ENCODE measurements at places on chromosomes 1 and 21.

GRCh38 chr1:16913181-16913832 lies 8.4 kb upstream of the CROCC start:
- DNase-seq = no peak

GRCh38 chr1:210769473-210769872 lies 364.5 kb downstream of the KCNH1 start:
- DNase-seq = no peak

GRCh38 chr1:1847890-1848289 lies 43.0 kb downstream of the GNB1 start:
- DNase-seq = no peak

GRCh38 chr21:26795866-26796329 lies 49.3 kb downstream of the ADAMTS1 start:
- DNase-seq = no peak

DNA sequence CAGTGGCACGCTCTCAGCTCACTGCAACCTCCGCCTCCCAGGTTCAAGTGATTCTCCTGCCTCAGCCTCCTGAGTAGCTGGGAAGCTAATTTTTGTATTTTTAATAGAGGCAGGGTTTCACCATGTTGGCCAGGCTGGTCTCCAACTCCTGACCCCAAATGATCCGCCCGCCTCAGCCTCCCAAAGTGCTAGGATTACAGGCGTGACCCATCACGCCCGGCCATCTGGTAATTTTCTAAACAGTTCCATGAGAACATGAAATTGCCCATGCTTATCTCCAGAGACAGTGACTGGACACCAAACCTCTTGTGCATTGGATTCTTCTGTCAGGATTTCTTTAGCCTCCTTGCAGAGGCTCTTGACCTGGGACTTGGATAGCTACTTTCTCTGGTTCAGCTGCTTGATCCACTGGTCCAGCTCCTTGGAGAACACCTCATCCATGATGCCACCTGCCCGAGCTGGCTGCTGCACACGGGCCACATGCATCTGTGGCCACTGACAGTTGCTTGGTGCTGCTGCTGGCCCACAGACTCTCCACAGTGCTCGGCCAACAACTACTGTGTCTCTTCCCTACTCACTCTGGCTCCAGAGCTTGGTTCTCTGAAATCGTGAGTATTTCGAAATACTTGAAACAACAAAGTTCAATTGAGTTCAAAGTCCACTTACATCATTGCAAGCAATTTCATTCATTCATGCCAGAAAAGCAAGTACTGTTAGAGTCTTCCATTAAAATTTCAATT lies 40.0 kb upstream of the CTPS1 start:
- no peak for DNase-seq
